ENCODE measurements at places on chromosomes 3 and 15.

GRCh38 chr15:43299411-43299810 is 31.0 kb downstream of the LCMT2 start:
- DNase-seq = no peak

DNA sequence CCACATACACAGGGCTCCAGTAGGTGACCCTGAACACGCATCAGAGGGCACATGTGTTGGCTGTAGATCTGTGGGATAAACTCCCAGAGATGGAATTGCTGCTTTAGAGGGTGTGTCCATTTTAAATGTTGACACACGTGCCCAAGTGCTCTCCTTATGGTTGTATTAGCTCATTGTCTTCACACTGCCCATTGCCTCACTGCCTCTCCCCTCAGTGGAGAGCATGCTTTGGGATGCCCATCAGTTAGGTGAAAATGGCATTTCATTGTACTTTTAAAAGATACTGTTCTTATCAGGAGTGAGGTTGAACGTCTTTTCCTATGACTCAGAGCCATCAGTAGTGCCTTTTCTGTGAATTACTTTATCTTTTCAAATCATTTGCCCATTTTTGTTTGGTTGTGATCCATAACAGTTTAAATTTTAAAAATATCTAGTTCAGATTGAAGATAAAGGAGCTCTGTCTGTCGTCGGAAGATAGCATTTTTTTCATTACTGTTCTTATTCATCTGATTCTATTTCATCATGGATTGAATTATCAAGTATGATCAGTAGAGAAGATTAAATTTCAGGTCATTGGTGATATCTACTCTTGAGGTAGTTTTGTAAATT is 120.7 kb downstream of the CHDH start:
- no peak for DNase-seq

DNA sequence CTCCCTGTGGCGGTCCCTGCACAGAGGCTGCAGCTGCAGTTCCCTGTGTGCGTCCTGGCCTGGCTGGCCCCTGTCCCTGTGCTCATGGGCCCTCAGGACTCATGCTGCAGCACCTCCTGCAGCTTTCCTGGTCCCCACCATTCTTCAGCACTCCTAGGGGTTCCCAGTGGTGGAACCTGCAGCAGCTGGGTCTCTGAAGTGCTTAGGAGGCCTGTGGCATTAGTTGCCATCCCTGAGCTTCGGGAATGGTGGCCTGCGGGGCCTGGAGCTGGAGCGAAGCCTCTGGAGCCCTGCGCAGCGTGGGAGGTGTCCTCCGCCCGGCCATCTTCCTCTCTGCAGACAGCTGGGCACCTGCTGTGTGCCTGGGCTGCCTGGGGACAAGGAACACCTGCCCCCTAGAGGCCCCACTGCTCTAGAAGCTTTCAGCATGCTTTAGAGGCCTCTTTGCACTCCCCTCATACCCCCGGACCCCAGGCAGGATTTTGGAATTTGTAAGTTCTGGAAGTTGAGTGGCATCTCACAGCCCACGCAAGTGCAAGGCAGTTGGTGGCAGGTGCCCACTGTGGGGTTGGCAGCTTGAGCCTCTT is 13.1 kb downstream of the PLXNA1 start:
- no peak for DNase-seq

DNA sequence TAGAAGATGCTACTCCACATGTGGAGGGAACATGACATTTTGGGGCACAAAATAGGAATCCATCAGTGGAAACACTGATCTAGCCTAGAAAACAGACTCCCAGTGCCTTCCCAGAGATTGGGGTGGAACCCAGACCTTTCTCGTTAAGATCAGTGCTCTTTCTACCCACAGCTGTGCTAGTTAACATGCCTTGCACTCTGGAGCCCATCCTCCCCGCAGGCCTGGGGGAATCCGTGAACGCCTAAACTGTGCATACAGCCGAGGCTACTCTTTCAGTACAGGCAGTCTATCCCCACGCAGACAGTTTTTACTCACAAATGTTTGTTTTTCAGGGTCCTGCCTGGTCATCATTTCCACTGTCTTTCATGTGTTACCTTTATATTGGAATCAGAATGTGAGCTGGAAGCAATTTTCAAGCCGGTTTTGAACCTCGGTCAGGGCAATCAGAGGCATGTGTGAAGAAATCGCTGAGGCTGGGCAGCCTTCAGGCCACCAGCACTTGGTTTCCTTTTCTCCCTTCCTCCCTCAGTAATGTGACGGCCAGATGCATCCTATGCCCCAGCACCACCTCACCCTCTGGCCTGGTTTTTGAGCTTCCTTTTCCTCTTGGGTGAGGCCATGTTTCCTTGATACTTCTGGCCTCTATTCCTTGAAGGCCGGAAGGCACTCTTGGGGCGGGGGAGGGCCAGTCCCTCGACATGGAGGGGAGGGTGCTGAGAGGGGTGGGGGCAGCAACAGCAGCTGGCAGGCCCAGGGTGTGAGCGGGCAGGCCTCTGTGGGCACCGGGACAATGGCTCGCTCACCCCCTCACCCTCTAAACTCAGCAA is 123.6 kb upstream of the GALNT15 start:
- no peak for DNase-seq

GRCh38 chr3:116135457-116136085 is 309.7 kb downstream of the LSAMP start:
- no peak for DNase-seq

- no peak for DNase-seq
Observed at GRCh38 chr15:88994286-88994685, 81.1 kb upstream of the MFGE8 start.

DNA sequence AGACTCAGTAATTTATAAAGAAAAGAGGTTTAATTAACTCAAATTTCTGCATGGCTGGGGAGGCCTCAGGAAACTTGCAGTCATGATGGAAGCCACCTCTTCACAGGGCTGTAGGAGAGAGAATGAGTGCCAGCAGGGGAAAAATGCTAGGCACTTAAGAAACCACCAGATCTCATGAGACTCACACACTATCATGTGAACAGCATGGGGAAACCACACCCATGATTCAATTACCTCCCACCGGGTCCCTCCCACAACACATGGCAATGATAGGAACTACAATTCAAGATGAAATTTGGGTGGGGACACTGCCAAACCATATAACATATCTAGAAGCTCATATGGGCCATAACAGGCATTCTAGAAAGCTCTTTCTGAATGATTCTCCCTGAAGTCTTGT is 190.3 kb downstream of the WNT5A start:
- DNase-seq = no peak

- no peak for DNase-seq
Observed at GRCh38 chr15:63953524-63953923, 92.8 kb downstream of the DAPK2 start.

DNA sequence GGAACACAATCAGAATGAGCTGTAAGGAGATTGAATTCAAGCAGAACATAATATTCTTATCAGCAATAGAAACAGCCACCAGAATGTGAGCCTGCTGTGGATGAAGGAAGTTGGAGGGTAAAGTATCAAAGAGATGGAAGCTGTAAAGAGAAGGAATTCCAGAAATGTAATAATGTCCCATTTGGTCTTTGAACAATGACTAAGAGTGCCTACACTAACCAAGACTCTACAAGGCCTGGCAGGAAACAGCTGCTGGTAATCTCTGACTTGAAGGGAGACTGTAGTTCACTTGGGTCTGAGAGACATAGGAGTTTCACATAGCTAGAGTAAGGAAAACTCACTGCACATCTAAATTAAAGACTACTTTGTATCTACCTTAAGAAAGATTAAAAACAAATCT is 1176.0 kb upstream of the ALCAM start:
- no peak for DNase-seq

Data from GM12864 (cell line).